ENCODE measurements at places on chromosomes 1 and 21.

- no peak for DNase-seq
Measured at GRCh38 chr1:206609229-206609991, 2.9 kb downstream of the EIF2D start.

- DNase-seq: no peak
Measured at GRCh38 chr1:1753607-1754005, 24.7 kb downstream of the NADK start.

- DNase-seq: no peak
Measured at GRCh38 chr1:220484135-220484534, 43.8 kb upstream of the MARK1 start.

DNA sequence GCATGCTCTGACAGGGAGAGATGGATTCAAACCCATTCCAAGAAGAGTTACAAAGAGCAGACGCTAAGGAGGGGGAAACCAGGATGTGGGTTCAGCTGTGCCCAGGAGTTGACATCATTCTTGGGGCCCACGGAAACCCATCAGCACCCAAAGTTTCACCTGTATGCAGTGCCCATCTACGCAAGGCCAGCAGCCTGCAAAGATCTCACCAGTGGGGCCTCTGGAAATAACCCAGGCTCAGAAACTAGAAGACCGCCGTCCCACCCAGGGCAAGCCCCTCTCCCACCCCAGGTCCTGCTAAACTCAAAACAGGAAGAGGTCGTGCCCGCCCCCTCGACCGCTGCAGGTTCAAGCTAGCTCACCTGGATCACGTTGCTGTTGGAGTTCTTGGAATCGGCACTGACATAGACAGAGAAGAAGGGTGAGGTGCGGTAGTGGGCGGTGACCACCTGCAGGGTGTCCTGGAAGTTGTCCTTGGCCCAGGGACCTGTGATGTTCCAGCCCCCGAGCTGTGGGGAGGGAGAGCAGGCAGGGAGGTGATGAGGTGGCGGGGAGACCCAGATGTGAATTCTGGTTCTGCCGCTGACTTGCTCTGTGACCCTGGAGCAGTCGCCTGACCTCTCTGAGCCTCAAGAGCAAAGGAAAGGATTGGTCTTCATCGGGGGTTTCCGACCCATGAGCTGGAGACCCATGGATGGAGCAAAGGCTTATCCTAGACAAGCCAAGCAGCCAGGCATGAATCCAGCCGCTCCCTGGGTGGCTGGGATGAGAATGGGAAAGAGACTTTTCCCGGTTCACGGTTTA, 31.7 kb downstream of the ECE1 start:
- DNase-seq: no peak

DNA sequence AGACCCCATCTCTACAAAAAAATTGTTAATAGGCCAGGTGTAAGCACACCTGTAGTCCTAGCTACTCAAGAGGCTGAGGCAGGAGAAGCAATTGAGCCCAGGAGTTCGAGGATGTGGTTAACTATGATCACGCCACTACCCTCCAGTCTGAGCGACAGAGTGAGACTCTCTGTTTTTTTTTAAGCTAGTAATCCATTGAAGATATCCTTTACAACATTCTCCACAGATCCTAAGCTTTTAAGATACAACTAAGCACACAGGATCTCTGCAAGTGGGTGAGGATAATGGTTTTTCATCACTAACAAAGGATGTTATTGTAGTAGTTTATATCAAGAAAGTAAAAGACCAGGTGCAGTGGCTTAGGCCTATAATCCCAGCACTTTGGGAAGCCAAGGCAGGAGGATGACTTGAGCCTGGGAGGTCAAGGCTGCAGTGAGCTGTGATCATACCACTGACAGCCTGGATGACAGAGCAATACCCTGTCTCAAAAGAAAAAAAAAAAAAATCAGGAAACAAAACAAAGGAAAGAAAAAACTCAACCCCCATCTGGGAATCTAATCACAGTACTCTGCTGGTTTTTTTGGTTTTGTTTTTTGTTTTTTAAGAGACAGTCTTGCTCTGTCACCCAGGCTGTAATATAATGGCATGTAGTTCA, 166.1 kb downstream of the RERE start:
- no peak for DNase-seq

- no peak for DNase-seq
Measured at GRCh38 chr1:155993595-155993994, 15.2 kb upstream of the ARHGEF2 start.

DNA sequence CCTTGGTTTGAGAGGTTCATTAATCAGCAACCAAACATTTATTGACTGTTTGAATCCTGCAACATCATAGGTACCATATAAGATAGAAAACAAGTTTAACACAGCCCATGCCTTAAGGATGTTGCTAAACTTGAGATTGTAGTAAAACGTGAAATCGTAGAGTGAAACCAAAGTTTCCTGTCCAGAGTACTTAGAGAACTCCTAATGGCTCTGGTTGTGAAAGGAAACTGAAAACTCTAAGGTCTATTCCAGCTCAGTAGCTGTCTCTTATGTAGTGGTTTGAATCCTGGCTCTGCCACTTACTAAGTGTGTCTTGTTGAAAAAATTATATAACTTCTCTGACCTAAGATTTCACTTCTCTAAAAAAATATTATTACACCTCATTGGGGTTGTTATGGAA, 310.9 kb downstream of the NTNG1 start:
- DNase-seq: no peak

DNA sequence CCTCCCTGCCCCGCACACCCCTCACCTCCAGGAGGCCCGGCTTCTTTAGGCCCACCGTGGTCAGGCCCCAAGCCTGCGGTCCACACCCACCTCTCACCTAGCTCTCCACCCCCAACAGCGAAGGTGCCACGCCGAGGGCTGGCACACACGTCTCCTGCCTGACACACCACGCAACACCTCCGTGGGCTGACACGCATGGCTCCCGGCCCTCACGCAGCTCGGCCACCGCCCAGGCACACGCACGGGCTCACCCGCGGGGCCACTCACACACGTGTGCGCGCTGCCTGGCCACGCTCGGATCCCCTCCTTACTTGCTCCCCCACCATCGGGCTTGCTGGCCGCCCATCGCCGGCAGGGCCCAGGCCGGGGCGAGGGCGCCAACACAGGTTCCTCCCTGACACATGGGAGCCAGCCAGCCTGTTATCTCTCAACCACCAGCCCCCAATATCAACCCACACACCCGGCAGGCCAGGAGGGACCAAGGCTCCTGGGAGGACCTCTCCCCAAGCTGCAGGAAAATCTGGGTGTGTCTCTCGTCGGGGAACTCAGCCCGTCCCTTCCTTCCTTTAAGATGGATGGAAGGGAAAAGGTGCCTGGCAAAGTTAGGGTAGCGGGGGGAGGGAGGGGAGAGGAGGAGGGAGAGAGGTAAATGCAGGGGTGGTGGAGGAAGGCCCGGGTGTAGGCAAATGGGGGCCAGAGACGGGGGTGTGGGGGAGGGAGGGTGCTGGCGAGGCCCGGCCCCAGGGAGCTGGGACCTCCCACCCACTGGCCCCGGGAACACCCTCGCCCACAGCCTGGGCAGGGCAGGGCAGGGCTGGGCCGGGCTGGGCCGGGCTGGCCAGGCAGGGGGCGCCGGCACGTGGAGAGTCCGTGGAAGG, 546 bp downstream of the ELOVL1 start:
- DNase-seq: peak; percentile 56

GRCh38 chr1:29697391-29697780, 461.1 kb downstream of the PTPRU start:
- no peak for DNase-seq

DNA sequence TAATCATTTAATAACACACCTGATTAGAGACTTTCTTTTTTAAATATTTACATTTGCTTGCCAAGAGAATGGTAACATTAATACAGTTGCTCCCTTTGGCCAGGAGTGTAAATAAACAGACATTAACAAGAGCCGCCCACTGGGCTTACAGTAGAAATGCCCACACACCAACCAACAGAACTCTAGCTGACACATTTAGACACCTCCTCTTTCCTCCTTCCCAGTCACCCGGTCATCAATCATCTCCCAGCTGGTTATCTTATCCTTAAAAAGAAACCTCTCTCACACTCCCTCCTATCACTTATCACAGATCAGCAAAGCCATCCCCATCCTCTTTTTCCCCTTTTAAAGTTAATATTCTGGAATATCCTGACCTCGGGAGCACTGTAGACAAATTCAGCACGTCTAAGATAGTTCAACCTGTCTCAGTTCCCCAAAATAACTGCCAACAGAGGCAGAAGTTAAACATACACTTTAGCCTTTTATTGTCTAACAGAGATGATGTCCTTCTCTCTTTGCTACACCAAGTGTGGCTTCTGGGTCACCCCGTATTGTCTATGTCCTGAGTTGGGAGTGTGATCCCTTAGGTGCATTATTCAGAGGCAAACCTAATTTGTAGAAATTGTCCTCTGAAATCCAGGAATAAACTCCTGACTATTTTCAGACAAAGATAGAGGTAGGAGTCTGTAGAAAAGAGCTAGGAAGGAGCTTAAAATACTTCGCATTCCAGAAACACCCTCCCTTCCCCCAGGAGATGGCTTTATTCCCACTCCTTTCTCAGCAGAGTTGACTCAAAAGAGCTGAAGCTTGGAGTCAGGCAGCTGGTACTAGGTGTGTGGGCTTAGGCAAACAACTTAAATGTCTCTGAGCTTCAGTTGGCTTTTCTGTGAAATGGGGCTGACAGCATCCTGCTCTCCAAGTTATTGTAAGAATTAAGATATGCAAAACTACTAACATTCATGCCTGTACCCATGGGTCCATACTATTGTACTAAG, 8.8 kb downstream of the MYCL start:
- no peak for DNase-seq

GRCh38 chr1:54582566-54583306, 34.7 kb downstream of the ACOT11 start:
- peak; percentile 22 for DNase-seq

DNA sequence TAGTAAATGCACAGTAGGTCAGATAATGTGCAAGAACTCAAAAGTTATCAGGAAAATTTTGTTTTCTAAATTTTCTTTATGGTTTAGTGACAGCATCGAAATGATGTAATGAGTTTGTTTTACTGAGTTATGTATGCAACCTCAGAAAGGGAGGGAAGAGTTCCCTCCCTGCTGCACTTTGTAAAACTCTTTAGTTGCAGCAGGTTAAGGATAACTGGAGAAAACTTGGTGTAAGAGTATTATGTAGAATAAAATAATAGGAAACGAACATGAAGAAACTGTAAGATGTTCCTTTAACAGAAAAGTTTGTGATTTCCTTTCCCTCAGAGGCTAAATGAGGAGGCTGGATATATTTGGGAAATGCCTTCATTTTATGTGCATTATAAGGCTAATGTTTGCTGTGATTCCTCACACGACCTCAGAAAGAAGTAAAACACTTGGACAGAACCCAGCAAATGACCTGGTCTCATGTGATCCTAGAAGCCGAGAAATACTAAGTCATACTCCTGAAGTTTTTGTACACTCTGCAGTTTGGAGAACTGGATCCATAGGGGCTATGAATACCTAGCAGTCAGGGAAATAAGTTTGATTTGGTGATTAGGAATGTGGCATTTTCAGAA, 35.4 kb downstream of the ADGRL2 start:
- DNase-seq: no peak

GRCh38 chr21:33406493-33406892, 3.3 kb downstream of the IFNGR2 start:
- no peak for DNase-seq

DNA sequence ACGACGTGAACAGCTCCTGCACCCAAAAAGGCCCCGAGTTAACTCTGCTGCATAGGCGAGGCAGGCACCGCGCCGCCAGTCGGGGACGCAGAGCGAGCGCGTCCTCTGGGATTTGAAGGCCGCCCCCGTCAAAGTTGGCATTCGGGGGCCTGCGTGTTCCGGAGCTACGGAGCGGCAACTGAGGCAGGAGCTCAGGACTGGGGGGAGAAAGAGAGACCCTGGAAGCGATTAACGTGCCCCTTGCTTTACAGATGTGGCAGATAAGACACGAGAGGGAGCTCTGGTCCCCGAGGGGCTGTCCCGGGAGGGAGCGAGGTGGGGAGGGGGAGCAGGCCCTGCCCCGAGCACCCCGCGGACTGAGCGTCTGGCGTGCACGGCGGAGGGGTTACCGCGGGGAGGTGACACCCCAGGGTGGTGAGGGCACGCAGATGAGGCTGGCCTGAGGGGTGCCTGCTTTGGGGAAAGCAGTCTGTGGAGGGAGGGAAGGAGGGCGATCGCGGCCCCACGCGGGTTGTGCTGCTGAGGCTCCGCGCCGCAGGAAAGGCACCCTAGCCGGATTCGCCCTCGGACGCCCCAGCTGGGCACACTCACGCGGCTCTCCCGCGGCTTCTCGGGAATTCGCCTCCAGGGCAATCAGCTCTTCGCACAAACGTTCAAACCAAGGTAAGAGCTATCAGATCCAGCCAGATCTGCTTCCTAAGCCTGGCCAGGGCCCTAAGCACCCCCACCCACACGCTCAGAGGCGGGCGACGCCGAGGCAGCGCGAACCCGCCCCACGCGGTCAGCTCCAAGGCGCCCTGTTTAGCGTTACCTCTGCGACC, 26.5 kb downstream of the ACTA1 start:
- no peak for DNase-seq

- no peak for DNase-seq
Measured at GRCh38 chr21:25872271-25872670, 137.5 kb downstream of the GABPA start.

DNA sequence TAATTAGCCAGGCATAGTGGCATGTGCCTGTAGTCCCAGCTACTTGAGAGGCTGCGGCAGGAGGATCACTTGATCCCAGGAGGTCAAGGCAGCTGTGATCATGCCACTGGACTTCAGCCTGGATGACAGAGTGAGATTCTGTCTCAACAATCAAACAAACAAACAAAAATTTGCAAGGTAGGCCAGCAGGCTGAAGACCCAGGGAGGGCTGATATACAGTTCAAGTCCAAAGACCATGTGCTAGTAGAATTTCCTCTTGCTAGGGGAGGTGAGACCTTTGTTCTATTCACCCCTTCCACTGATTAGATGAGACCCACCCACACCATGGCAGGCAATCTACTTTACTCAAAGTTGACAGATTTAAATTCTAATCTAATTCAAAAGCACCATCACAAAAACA, 31.2 kb upstream of the CNN3 start:
- no peak for DNase-seq

GRCh38 chr1:99503276-99503747, 142.6 kb upstream of the PALMD start:
- DNase-seq: no peak

DNA sequence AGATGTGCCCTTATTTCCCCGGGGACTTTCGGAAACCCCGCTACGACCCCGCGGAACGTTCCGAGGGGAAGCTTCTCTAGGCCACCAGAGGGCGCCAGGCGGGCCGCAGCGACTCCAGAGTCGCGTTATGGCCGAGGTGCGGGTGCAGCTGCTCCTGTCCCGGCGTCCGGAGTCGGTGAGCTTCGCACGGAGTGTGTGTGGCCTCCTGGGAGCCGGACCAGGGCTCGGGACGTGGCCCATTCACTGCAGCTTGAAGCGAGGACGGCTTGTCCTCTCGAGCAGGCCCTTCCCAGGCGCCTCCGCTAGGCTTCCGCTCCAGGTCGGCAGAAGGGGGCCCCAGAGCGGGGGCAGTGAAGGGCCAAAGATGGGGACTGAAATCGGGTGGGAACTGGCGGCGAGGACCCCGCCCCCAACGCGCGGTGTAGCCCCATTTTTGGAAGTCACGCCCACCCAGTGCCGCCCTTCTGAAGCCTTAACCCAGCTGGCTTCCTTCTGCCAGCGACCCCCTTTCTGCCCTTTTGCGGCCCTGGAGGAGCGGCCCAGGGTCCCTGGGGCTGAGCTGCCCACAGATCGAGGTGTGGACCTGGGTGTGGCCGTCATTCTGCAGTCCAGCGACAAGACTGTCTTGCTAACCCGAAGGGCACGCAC, at the start of gene NUDT17:
Gene NUDT17, plus strand, starts transcription at position 117 of the 648 bp plus-strand sequence. Its CDS starts 11 bp downstream, at position 128.
- peak; percentile 88 for DNase-seq

GRCh38 chr1:151047591-151047924, at the start of gene C1orf56:
C1orf56 (plus strand) TSS chr1:151047751; CDS start chr1:151047848, 97 bp downstream.
- DNase-seq: peak; percentile 88

GRCh38 chr1:19860418-19860817, 21.8 kb upstream of the OTUD3 start:
- DNase-seq: no peak

Measured in NCI-H526 treated with DMSO at 0.1 percent for 48 hours (cell line).